Activated T-helper 17 cell treated with anti-CD3 and anti-CD28 coated beads, Interleukin-2, amount 50 U/mL, for 72 hours (primary cell): ENCODE measurements at places on chromosomes 11 and 22.

- no peak for ATAC-seq
Observed at GRCh38 chr11:65894034-65894591, 3.6 kb downstream of the CCDC85B start.

- no peak for ATAC-seq
Observed at GRCh38 chr11:16741473-16741872, 3.0 kb downstream of the C11orf58 start.

DNA sequence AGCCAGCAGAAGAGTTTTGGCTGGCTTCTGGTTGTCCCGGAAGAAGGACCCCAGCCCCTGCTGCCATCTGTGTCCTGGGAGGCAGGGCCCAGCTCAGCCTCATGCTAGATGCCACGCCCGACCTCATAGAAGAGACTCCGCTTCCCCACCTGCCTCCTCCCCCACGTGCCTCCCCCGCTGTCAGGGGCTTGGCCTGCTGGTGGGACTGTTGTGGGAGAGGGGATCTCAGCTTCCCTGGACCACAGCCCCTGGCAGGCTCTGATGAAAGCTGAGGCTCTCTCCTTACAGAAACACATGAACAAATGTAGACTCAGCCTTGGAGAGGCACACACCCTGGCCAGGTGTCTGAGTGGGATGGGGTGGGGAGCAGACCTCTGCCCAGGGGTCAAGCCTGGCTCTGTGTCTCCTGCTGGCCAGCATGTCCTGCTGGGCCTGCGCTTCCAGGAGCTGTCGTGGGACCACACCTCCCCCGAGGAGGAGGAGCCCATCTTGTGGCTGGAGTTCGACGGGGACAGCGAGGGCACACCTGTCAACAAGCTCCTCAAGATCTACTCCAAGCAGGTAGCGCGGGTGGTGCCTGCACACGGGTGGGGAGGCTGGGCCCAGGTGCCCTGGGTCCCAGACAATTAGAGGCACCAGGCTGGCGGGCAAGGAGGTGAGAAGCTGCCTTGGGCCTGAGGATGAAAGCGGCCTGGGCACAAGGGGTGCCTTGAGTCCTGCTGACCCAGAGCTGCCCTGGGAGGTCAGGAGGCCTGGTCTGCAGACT, 14.1 kb downstream of the FRMD8 start:
- no peak for ATAC-seq

DNA sequence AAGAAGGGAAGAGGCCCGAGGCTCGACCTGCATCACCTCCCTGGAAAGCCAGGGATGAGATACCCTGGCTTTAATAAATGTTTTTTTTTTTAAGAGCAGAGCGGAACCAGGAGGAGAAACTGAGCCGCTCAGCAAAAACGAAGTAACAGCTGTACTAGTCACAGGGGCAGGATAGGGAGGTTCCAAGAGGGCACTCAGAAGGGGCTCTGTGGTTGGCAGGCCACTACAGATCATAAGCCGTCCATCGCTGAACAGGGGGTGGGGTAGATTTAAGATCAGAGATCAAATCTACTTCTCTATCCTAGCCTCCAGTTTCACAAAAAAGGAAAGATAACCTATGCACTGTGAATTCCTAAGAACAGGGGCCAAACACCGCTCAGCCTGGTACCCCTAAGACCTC, 625 bp downstream of the EIF3D start:
- no peak for ATAC-seq

GRCh38 chr11:100105982-100106358, 581.1 kb upstream of the ARHGAP42 start:
- ATAC-seq: no peak

- ATAC-seq: no peak
Observed at GRCh38 chr11:131537196-131537595, 166.8 kb downstream of the NTM start.

- no peak for ATAC-seq
Observed at GRCh38 chr11:3685923-3686322, 14.7 kb upstream of the CHRNA10 start.

- ATAC-seq: peak; percentile 83
Observed at GRCh38 chr11:85922367-85922766, 67.2 kb downstream of the CCDC83 start.

DNA sequence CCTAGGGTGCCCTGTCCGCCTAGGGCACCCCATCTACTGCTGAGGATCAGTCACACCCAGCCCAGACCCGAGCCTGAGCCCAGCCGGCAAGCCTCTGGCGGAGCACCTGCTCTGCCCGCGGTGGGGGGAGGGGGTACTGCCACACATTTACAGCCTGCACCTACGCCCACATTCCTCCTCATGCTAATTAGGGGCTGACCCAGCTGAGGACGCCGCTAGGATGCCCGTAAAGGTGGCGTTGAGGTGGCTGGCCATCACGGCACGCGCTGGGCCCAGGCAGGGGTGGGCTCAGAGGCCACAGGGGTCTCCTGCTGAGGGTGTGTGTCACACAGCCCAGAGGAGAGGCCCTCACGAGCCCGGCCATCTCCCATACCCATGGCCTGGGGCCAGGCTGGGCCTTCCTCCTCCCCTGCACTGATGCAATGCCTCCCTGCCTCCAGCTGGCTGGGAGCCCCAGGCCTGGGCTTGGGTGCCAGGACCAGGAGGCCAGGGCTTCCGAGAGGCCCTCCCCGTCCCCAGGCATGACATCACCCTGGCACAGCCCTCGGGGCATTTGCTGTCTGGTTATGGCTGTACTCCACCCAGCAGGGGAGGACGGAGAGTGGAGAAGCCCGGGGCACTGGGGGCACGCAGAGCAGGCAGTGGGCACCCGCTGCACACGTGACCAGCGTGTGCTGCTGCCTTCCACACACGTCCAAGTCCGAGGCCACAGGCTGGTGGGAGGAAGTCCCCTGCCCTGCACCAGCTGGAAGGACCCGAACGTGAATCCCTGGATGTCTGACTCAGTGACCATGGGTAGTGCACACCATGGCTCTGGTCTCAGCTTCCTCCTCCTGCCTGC, 12.7 kb downstream of the DUSP8 start:
- peak; percentile 19 for ATAC-seq

- ATAC-seq: peak; percentile 43
Observed at GRCh38 chr11:103091064-103091800, 728 bp downstream of the DCUN1D5 start.

GRCh38 chr11:95920460-95921105, 3.3 kb downstream of the MTMR2 start:
- ATAC-seq: peak; percentile 28

DNA sequence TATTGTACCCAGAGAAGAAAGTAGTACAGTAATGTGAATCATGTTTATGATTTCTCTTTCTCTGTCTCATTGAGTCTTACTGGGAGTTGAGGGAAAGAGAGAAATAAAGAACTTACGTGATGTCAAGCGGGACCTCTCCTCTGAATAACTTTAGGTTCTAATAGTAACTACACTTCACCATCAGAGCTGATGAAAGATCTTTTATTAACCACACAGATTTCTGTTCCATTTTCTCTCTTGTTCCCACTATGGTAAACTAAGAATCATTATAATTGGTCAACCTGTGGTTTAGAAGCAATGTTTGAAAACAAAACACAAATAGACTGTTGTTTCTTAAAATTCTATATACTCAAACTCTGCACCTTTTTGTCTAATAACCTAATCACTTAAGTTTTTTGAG, 142.3 kb downstream of the ELP4 start:
- no peak for ATAC-seq

DNA sequence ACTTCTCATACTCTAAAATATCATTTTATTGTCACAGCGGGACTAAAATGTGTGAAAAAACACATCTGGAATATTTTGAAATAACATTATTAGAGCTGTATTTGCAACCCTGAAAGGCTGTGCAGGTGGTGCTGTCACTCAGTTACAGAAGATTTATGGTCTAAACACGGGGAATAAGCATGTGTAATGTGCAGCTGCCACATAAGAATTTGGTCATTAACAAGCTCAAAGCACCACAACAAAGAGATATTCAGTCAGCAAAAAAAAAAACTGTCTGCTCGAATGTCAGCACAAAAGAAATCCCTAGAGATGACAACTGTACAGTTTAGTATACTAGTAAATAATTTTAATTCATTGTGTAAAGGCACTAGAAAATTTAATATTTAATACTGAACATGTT, 31.3 kb downstream of the TMEM123 start:
- ATAC-seq: no peak

DNA sequence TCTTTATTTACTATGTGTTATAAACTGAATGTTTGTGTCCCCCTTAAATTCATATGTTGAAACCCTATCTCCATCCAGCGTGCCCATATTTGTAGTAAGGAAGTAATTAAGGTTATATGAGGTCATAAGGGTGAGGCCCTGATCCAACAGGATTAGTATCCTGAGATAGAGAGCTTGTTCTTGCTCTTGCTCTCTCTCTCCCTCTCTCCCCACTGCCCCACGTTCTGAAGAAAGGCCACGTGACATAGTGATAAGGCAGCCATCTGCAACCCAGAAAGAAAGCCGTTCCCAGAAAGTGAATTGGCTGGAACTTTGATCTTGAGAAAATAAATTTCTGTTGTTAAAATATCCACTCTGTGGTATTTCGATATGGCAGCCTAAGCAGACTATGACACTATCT, 212.5 kb downstream of the SWAP70 start:
- ATAC-seq: no peak

- peak; percentile 80 for ATAC-seq
Observed at GRCh38 chr11:120235024-120235628, 4.8 kb upstream of the POU2F3 start.

GRCh38 chr22:47539374-47539773, 776.9 kb downstream of the TBC1D22A start:
- ATAC-seq: no peak

- peak; percentile 27 for ATAC-seq
Observed at GRCh38 chr11:93542811-93543229, 371 bp downstream of the SMCO4 start.

DNA sequence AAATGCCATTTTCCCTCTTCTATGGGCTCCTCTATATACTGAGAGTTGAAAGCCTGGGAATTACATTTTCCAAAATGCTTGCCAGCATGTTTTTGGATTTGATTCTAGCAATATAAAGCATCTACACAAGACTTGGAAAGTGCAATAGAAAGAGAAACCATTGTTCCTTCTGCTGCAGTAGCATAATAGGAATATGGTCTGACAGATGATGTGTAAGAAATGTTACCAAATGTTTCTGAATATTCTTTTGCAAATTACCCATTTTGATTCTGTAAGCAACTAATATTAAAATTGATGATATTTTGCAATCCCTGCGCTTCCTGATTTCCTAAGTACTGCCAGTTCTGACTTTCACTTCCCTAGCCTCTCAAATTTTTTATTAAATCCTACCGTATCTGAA, 61.6 kb downstream of the CASP12 start:
- ATAC-seq: no peak

DNA sequence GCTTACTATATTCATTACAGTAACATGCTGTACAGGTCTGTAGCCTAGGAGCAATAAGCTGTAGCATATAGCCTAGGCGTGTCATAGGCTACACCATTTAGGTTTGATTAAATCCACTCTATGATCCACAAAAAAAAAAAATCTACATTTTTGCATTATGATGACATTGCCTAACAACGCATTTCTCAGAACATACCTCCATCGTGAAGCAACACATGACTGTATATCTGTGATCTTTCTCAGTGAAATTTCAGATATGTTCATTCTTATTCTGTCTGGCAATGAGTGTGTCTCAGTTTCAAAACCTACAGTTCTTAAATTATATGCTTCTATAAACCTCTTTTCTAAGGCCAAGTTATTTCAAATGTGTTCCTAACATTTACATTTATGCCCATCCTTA, 140.3 kb downstream of the CADM1 start:
- ATAC-seq: no peak

- no peak for ATAC-seq
Observed at GRCh38 chr11:29612423-29612822, 404.4 kb downstream of the KCNA4 start.

DNA sequence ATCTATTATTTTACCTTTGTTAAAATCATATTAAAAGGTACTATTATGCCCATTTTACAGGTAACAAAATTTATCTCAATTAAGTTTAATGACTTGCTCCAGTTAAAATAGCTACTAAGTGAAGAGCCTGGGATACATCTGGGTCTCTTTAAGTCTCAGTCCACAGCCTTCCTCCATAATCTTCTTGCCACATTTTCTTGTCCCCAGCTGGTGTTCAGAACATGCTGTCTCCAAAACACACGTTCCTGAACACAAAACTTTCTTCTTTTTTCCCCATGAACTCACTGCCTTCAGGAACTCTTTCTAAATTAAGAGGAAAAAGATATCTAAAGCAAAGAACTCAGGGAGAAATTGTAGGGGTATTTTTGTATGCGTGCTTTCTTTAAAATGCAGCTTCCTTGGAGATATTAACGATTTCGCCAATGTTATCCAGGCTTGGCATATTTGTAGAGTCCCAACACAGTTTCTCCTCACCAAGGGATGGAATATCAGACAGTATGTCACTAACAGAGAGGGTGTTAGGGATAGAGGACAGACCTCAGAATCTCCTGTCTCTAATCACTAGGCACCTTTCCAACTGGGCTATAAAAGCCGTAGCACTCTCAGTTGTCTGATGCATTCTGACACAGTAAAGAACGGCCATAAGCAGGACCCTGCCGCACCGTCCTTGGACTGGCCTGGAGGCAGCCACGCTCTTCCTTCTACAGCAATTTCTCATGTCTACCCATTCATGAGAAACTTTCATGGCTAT, 232.8 kb upstream of the BLID start:
- no peak for ATAC-seq

- no peak for ATAC-seq
Observed at GRCh38 chr22:23382428-23383218, 197.5 kb downstream of the IGLL1 start.

- no peak for ATAC-seq
Observed at GRCh38 chr22:27676545-27677213, 124.9 kb downstream of the MN1 start.

DNA sequence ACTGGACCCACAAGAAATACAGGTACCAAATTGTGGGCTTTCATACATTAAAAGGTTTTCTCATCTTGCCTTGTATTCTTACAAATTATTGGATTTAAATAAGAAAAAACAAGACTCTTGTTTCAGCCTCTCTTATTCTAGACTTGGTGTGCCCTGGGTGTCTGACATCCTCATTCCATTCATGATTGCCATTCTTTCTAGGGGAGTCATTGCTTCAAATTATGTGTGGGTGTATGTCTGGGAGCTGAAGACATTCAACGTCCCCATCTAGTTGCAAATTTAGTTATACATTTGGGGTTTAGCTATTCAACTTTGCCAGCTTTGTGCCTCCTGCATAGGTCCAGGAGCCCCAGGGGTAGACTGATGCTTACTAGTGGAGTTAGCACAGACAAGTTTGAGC, 18.1 kb downstream of the MAML2 start:
- ATAC-seq: no peak
